Activated CD8-positive, alpha-beta memory T cell treated with anti-CD3 and anti-CD28 coated beads, Interleukin-2, amount 10 ng/mL, durations not matched to agents 7 days and 5 days (primary cell): ENCODE measurements at places on chromosomes 13 and 19.
A peak's percentile ranks its signal among the peaks of the same experiment; 100 is the strongest.

- H3K27me3 ChIP-seq = no peaks in the 10 kb centered on the region
- no peak for DNase-seq
- H3K4me3 ChIP-seq = no peak overlapping the region
- no peak overlapping the region for H3K27ac ChIP-seq
- H3K4me1 ChIP-seq = no peaks in the 10 kb centered on the region
These were observed 577.3 kb upstream of the GPC6 start for GRCh38 chr13:92649140-92649813.

- H3K27me3 ChIP-seq = no peaks in the 10 kb centered on the region
- H3K27ac ChIP-seq = peak overlapping the region; percentile 54
- no peak overlapping the region for H3K4me3 ChIP-seq
These were observed 74.6 kb upstream of the NPAS1 start for GRCh38 chr19:46944918-46945628.

DNA sequence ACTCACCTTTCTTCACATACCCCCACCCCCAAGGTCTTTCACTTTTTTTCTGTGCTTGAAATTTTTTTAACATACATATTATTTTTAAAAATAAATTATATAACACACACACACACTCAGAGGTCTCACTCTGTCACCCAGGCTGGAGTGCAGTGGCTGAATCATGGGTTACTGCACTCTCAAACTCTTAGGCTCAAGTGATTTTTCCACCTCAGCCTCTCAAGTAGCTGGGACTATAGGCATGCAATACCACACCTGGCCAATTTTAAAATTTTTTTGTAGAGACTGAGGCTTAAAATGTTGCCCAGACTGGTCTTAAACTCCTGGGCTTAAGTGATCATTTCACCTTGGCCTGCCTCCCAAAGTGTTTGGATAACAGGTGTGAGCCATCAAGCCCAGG lies 32.9 kb upstream of the ZNF429 start:
- H3K36me3 ChIP-seq = peaks cover 2% of the 10 kb centered on the region
- H3K27ac ChIP-seq = no peak overlapping the region
- no peak overlapping the region for H3K4me3 ChIP-seq
- no peaks in the 10 kb centered on the region for H3K27me3 ChIP-seq

GRCh38 chr19:29303069-29303718 lies 90.2 kb upstream of the UQCRFS1 start:
- peaks cover 27% of the 10 kb centered on the region for H3K4me1 ChIP-seq
- no peaks in the 10 kb centered on the region for H3K36me3 ChIP-seq
- peak; percentile 62 for DNase-seq

DNA sequence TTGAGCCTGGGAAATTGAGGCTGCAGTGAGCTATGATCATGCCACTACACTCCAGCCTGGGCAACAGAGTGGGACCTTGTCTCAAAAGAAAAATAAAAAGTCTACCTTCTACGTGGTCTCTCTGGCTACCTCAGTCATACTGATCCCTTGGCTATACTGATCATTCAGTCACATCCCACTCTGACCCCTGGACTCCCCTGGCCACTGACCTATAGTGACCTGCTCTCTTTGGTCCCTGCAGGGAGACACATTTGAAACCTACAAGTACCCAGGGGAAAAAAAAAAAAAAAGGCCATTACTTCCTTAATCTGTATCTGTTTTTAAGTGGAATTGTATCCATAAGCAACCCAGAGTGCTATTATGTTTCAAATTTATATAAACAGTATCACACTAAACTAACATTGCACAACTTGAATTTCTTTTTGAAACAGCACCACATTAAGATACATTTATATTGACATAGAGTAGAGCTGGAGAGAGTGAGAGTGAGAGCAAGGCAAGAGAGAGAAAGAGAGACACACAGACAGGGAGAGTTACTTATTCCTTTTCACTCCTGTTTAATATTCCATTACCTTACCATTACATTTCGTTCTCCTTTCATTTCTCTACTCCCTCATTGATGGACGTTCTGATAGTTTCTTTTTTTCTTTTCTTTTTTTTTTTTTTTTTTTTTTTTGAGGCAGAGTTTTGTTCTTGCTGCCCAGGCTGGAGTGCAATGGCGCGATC lies 23.7 kb upstream of the CERS4 start:
- H3K4me3 ChIP-seq = no peak overlapping the region
- H3K27ac ChIP-seq = no peak overlapping the region
- DNase-seq = no peak

GRCh38 chr13:89401264-89401675 lies 1730.1 kb downstream of the SLITRK5 start:
- no peaks in the 10 kb centered on the region for H3K36me3 ChIP-seq
- H3K27me3 ChIP-seq = no peaks in the 10 kb centered on the region
- no peak for DNase-seq
- no peak overlapping the region for H3K4me3 ChIP-seq

DNA sequence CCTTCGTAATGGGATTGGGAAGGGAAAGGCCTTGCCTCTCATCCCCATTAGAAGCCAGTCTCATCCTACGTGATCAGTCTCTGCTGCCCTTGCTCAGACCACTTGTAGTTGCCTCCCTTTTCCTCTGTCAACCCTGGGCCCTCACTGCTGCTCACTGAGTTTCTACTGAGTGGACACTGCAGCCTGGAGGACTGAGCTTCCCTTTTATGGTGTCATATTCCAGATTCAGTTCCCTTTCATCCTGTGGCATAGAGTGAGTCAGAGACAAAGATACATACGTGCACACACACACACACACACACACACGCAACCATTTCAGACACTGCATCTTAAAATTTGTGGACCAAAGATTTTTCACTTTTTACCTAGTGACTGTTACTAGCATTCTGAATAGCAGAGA lies 56.6 kb downstream of the COG3 start:
- H3K4me3 ChIP-seq = no peak overlapping the region
- H3K36me3 ChIP-seq = peaks cover 58% of the 10 kb centered on the region
- no peak for DNase-seq
- peaks cover 32% of the 10 kb centered on the region for H3K4me1 ChIP-seq
- H3K27ac ChIP-seq = no peak overlapping the region
- no peaks in the 10 kb centered on the region for H3K27me3 ChIP-seq

DNA sequence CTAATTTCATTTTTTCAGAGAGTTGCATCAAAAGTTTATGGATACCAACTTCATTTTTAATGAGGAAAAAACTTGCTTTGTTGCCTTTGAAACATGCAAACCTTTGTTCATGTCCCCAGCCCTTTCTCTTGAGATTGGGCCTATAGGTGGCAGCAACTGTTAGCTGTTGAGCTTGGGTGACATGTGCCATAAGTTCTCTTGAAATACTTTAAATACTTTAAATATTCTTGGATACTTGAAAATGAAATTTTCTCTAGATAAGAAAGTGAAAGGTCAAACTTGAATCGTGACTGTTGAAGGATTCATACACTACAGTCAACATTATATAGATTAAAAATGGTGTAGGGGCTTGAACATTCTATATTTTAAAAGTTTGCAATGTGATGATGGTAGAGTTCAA lies 294.9 kb downstream of the NDFIP2 start:
- no peaks in the 10 kb centered on the region for H3K27me3 ChIP-seq
- H3K36me3 ChIP-seq = no peaks in the 10 kb centered on the region
- DNase-seq = no peak
- no peaks in the 10 kb centered on the region for H3K4me1 ChIP-seq
